SJCRH30 (cell line): ENCODE measurements at places on chromosomes 3 and 15. TPM values are rescaled to one million over a fixed set of nuclear protein-coding genes. Genes with fewer than 3 reads are reported as not detected.

The C3orf22 gene
- total RNA-seq = not detected in 2 replicates

The CMTM7 gene
- 16.1 and 16.3 TPM in 2 replicates for total RNA-seq

DNA sequence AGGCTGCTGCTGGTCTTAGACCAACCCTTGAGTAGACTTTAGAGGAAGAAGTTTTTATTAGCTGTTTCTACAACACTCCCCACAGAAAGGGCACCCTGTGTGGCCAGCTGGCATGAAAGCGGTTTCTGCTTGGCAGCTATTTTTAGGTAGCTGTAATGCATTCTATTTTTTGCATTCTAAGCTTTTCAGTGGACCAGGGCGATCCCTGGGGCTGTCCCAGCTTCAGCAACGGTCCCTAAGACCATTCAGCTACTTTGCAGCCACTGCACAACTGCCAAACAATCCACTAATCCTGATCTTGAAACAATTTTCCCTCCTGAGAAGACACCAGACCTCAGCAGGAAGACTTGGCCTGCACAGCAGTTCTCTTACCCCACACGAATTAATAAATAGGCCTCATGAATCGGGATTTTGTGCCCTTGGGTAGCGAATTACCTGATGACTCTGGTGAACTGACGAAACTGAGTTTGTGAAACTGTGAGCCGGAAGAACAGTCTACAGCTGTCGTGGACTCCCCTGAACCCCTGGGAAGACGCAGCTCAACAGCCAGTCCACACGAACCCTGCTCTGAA is 14.6 kb upstream of the TFRC start:
- no peak for DNase-seq
- H3K27me3 ChIP-seq = no peaks in the 10 kb centered on the region
- H3K36me3 ChIP-seq = no peaks in the 10 kb centered on the region
- H3K4me3 ChIP-seq = no peak overlapping the region
- no peaks in the 10 kb centered on the region for H3K4me1 ChIP-seq
- no peak overlapping the region for H3K27ac ChIP-seq

The CLEC3B gene
- not detected in 2 replicates for total RNA-seq

The ZNF106 gene
- total RNA-seq = 84.6 and 86.2 TPM in 2 replicates

The CCDC191 gene
- total RNA-seq = 0.20 TPM in 1 of 2 replicates, not detected in the other

GRCh38 chr3:11948331-11948730 is 55.9 kb upstream of the SYN2 start:
- H3K36me3 ChIP-seq = no peaks in the 10 kb centered on the region
- H3K27ac ChIP-seq = no peak overlapping the region
- H3K4me1 ChIP-seq = no peaks in the 10 kb centered on the region
- H3K27me3 ChIP-seq = no peaks in the 10 kb centered on the region

GRCh38 chr3:143037867-143038266 is 36.5 kb downstream of the U2SURP start:
- H3K36me3 ChIP-seq = peaks cover 76% of the 10 kb centered on the region
- no peak overlapping the region for H3K4me3 ChIP-seq
- no peaks in the 10 kb centered on the region for H3K4me1 ChIP-seq

DNA sequence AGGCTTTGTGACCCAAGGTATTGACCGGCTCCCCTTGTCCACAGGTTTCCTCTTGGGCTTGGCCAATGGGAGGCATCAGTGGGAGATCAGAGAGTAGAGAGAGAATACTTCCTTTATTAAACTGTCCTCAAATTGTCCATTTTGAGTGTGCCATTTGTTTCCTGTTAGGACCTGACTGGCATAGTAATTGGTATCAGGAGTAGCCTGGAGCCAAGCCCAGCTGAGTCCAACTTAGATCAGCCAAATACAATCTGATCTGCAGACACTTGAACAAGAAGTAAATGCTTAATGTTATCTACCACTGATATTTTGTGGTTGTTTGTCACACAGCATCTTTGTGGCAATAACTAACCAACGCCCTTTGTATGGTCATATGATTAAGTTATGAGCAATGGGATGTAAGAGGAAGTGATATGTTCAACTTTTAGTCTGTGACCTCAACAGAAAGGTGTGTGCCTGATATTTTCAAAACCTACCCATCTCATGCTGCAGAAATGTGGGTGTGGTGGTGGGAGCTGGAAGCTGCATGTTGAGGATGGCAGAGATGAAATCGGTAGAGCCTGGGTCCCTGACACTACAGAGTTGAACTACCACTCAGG is 13.3 kb downstream of the MYD88 start:
- no peak overlapping the region for H3K27ac ChIP-seq
- H3K4me3 ChIP-seq = no peak overlapping the region
- no peak for DNase-seq
- H3K36me3 ChIP-seq = no peaks in the 10 kb centered on the region
- no peaks in the 10 kb centered on the region for H3K4me1 ChIP-seq

- H3K27ac ChIP-seq = no peak overlapping the region
- H3K36me3 ChIP-seq = no peaks in the 10 kb centered on the region
- H3K4me3 ChIP-seq = no peak overlapping the region
- no peaks in the 10 kb centered on the region for H3K27me3 ChIP-seq
- no peak for DNase-seq
These were observed 92.8 kb downstream of the SCAPER start for GRCh38 chr15:76812381-76812780.

DNA sequence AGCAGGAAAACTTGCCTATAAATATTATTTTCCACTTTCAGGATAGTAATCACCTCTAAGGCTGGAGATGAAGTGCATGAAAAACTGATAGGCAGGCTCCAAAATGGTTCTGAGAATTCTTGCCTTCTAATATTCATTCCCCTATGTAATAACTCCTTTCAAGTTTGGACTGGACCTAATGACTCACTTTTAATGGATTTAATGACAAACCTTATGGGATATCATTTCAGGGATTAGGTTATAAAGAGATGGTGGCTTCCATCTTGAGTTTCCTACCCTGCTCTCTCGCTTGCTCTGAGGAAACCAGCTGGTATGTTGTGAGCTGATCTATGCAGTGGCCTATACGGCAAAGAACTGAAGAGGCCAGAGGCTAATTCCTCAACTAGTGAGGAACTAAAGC is 192.0 kb downstream of the BCHE start:
- peaks cover 31% of the 10 kb centered on the region for H3K4me1 ChIP-seq
- DNase-seq = no peak
- no peak overlapping the region for H3K27ac ChIP-seq

The STRIT1 gene
- not detected in 2 replicates for total RNA-seq

GRCh38 chr3:149625795-149626194 is 32.0 kb downstream of the WWTR1 start:
- H3K36me3 ChIP-seq = peaks cover 13% of the 10 kb centered on the region
- H3K4me3 ChIP-seq = no peak overlapping the region
- no peaks in the 10 kb centered on the region for H3K27me3 ChIP-seq
- H3K27ac ChIP-seq = no peak overlapping the region
- DNase-seq = no peak

DNA sequence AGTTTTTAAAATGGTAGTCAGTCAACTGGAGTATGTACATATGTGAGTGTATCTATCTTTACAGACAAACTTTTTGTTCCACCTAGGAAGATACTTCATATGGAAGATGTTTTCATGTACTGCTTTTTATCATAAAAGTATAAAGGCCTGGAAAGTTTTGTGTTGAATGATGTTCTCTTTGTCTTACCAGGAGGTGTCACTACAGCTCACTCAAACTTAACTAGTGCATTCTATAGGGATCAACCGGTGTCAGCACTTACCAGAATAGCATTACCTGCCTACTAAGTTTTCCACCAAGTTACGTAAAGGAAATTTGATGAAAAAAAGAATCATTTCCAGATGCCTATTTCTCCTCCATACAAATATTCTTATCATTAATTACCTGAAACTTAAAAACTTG is 522.6 kb upstream of the SEMA6D start:
- no peak overlapping the region for H3K27ac ChIP-seq
- H3K4me1 ChIP-seq = no peaks in the 10 kb centered on the region
- no peak overlapping the region for H3K4me3 ChIP-seq

The PLAAT1 gene
- 25.2 and 27.1 TPM in 2 replicates for total RNA-seq

GRCh38 chr15:48352474-48353072 is 21.3 kb downstream of the DUT start:
- DNase-seq = peak; percentile 49
- no peaks in the 10 kb centered on the region for H3K4me1 ChIP-seq
- H3K27me3 ChIP-seq = no peaks in the 10 kb centered on the region
- no peaks in the 10 kb centered on the region for H3K36me3 ChIP-seq
- H3K4me3 ChIP-seq = no peak overlapping the region

DNA sequence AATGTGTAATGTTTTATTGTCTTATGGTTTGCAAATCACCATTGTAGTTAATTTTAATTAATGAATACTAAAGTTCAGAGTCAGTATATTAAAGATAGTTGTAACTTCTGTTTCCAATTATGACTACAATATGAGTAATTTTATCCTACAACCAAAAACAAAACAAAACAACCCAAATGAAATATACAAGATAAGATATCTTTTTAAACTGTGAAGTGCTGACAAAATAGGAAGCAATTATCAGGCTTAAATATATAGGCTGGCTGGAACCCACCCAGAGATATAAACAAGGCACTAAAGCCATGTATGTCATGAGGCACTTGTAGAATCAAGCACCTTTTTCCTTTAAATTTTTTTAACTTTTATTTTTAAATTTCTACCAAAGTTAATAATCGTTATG is 108.6 kb upstream of the LRRFIP2 start:
- no peak overlapping the region for H3K27ac ChIP-seq
- no peaks in the 10 kb centered on the region for H3K27me3 ChIP-seq
- H3K36me3 ChIP-seq = no peaks in the 10 kb centered on the region
- no peaks in the 10 kb centered on the region for H3K4me1 ChIP-seq
- no peak overlapping the region for H3K4me3 ChIP-seq

DNA sequence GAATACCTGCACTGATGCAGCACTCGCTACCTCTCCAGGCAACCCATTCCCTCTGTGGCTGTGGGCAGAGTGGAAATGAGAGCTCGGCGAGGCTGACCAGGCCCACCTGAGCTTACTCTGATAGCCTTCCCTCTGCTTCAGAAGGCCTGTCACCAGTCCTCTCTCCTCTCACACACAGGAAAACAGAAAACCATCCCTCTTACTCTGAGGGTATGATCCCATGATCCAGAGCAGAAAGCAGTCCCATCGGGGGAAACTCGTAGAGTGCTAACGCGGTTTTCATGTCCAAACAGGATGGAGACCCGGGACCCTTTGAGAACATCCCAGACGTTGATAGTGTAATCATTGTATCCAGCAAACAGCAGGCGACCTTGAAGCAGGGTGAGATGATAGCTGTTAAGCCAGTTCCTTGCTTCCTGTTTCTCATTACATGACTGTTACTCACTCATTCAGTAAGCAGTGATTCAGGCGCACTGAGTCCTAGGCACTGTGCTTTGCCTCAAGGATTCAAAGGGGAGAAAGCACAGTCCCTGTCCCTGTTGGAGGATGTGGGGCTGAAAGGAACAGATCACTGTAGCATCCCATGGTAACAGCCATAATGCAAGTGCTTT is 11.8 kb upstream of the BCL2L10 start:
- DNase-seq = no peak
- H3K27me3 ChIP-seq = no peaks in the 10 kb centered on the region
- no peak overlapping the region; the same call in 1 of the 2 replicates for H3K27ac ChIP-seq

DNA sequence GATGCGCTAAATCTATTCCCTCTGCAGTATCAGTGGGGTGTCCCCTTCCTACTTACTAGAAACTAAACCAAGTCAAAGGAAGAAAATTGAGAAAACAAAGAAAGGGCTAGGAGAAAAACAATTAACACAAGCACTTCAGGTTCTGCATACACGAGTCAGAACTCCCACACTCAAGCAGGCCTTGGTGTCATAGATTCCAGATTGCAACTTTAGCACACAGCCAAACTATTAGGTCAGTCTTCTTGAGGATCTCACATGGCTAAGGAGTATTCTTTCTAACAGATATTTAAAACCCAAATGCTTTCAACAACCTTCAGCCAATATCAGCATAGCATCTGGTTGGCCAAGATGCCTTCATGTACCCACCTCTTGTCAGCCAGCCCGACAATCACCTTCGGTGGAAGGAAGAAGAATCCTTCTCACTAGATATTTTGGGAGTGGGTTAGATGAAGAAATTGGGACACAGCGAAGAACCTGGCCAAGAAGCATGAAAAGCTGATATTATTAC is 340.0 kb downstream of the VPS13C start:
- peaks cover 15% of the 10 kb centered on the region for H3K4me1 ChIP-seq
- H3K4me3 ChIP-seq = no peak overlapping the region
- H3K27ac ChIP-seq = no peak overlapping the region

DNA sequence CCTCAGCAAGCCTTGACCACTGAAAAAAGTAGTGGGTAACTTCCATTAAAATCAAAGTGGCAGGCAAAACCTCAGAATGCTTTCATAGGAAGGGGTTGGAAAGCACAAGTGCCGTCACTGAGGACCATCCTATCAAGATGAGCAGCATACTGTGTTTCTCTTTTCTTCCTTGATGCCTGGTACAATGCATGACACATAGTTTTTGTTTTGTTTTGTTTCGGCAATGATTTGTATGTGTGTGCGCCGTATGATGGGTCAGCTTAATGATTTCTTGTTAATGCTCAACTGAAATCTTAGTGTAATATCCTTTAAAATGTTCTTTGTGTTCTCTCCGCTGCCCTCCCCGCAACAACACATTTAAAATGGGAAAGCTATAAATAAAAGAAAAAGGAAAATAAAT is 476.4 kb upstream of the KCNMB2 start:
- no peaks in the 10 kb centered on the region for H3K27me3 ChIP-seq
- peaks cover 6% of the 10 kb centered on the region for H3K4me1 ChIP-seq
- no peaks in the 10 kb centered on the region for H3K36me3 ChIP-seq
- no peak for DNase-seq

The SPSB4 gene
- 101 and 106 TPM in 2 replicates for total RNA-seq

- H3K27ac ChIP-seq = no peak overlapping the region
- DNase-seq = no peak
- no peaks in the 10 kb centered on the region for H3K36me3 ChIP-seq
- H3K4me3 ChIP-seq = no peak overlapping the region
These were observed 249.1 kb downstream of the UACA start for GRCh38 chr15:70514251-70514650.

DNA sequence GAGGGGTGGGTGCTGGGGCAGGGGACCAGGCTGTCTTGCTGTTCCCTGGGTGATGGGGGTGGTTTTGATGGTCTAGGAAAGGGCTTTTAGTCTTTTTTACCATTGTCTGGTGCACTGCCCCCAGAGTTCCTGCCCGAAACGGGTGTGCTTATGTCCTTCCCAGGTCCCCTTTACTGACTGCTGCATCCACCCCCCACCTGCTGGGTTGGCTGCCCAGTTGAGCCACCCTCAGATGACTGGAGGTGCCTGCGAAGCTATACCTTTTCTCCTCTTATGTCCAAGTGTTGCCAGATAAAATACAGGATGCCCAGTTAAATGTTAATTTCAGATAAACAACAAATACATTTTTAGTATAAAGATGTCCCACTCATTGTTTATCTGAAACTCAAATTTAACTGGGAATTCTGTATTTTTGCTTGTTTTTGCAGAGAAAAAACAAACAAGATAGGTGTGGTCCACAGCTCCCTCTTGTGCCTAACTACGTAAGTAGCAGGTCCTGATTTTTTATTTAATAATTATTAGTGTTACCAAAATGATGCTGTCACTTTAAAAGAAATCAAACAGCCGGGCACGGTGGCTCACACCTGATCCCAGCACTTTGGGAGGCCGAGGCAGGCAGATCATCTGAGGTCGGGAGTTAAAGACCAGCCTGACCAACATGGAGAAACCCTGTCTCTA is 6.1 kb upstream of the RPP14 start:
- H3K36me3 ChIP-seq = no peaks in the 10 kb centered on the region
- no peaks in the 10 kb centered on the region for H3K27me3 ChIP-seq
- no peak for DNase-seq
- H3K4me3 ChIP-seq = no peak overlapping the region
- no peaks in the 10 kb centered on the region for H3K4me1 ChIP-seq
